ENCODE measurements at places on chromosomes 6 and 20.

DNA sequence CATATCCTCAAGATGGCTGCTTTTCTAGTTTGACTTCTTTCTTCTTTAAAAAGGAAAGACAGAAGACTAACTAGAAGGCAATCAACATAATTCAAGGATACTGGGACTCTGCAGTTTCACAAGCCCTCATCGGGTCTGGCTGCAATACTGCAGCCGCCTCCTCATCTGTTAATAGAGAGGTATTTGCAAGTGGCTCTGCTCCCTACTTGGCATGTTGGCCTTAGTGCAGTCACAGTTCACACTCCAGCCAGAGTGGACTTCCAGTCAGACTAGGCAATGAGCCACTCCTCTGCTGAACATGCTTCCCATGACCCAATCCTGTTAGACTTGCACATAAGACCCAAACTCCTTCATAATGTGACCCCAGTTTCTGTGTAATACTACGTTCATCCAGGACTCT lies 141.9 kb upstream of the ENPP5 start:
- DNase-seq, result no peak

DNA sequence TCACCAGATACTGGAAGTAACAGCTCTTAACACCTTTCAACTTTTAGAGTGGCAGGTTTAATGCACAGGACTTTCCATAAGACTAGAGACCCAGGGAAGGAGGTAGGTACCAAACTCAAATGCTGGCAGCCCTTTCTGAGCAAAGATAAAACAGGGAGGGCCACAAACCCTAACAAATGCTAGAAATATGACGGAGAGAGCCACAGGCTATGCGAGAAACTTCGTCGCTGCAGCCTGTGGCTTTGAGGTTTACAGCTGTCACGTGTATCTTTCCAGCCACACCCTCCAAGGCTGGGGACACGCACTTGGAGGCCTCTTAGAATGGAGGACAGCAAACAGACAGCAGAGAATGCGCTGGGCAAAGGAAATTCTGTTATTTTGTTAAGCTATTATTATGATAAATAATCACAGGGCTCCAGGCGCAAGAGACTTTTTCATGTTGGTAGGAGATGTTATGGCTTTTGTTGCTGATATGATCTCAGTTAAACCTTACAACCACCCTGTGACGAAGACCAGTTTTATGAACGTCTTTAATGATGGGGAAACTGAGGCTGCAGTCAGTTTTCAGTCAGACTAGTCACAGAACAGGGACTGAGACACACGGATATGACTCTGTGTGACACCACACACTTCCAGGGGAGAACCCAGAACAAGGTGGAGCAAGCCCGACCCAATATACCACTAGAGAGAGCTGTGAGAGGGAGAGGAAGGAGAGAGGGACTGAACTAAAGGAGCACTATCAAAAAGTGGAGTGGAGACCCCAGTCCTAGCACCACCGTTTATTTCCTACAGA lies 2.0 kb downstream of the TRAM2 start:
- DNase-seq, result peak; percentile 54

- DNase-seq, result no peak
These were observed 151.8 kb downstream of the ZFP64 start for GRCh38 chr20:52039790-52040189.

DNA sequence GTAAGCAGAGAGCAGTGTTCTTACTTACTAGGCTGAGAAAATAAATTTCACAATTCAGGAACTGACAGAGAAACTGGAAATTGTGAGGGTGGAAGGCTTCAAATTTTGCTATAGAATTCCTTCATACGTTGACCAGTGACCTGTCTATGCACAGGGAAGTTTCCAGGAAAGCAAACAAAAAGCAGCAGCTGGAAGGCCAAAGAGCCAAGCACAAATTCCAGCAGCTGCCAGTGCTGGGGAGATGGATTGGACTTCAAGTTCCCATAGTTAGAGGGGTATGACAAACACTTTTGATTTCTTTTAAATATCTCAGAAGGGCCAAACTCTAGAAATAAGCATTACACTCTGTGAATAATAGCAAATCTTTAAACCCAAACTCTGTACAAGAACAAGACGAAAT lies 299.1 kb upstream of the KCNQ5 start:
- no peak for DNase-seq

- no peak for DNase-seq
These were observed 44.3 kb upstream of the IRF4 start for GRCh38 chr6:347232-347631.

DNA sequence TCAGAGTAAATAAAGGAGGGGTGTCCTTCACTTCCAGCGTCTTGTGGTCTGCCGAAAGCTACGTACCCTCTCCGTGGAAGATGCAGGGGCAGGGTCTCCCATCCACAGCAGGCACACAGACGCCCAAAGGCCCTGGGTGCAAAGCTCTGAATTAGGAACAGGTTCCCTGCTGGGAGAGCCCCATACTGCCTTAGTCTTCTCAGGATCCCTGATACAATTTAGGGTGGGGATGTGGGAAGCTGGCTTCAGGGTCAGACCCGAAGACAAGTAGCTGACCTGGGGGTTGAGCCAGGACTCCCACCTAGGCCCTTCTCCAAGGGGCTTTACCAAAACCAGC lies 74.1 kb downstream of the TTLL2 start:
- no peak for DNase-seq

DNA sequence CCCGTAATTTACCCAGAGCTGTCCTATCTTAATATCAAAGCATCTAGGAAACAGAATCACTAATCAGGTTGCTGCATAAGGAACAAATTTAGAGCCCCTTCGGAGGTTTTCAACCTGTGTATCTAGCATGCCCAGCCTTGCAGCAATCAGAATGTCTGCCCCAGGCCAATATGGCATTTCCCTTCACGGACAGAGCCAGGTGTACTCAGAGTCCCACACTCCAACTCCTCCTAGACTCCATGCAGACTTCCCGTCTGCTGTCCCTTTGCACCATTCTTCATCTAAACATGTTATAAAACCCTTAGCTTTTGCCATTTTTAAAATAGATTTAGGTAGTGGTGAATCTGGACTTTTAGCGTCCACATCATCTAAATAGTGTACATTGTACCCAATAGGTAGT lies 61.0 kb downstream of the ZHX3 start:
- DNase-seq, result no peak

DNA sequence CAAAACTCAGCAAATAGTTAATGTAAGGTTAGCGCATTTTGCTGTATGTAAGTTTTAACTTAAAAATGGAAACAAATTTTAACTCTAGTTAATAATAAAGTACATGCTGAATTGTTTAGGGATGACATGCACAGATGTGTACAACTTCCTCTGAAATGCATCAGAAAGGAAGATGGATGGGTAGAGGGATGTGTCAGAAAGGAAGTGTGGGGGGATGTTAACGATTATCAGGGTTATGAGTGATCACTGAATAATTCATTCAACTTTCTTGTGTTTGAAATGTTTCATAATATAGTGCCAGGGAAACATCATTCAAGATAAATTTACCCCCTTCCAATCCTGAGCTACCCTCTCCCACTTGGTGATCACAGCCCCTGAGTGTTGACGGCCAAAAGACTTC lies 87.6 kb downstream of the FOXA2 start:
- no peak for DNase-seq

GRCh38 chr6:32168807-32169591 lies 4.6 kb downstream of the EGFL8 start:
- no peak for DNase-seq

DNA sequence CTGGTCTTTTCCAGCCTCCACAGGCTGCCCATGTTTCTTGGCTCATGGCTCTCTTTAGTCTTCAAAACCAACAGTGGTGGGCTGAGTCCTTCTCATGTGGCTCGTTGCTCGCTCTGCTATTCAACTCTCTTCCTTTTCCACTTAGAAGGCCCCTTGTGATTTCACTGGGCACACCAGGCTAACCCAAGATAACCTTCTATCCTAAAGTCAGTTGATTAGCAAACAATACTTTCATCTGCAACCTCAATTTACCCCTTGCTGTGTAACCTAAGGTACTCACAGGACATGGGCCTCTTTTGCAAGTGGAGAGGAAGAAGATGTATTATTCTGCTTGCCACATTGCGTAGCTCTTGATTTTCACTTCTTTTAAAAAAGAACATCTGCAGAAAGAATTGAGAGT lies 79.6 kb downstream of the UTRN start:
- DNase-seq, result no peak

GRCh38 chr6:22892452-22892851 lies 323.1 kb downstream of the HDGFL1 start:
- DNase-seq, result no peak

DNA sequence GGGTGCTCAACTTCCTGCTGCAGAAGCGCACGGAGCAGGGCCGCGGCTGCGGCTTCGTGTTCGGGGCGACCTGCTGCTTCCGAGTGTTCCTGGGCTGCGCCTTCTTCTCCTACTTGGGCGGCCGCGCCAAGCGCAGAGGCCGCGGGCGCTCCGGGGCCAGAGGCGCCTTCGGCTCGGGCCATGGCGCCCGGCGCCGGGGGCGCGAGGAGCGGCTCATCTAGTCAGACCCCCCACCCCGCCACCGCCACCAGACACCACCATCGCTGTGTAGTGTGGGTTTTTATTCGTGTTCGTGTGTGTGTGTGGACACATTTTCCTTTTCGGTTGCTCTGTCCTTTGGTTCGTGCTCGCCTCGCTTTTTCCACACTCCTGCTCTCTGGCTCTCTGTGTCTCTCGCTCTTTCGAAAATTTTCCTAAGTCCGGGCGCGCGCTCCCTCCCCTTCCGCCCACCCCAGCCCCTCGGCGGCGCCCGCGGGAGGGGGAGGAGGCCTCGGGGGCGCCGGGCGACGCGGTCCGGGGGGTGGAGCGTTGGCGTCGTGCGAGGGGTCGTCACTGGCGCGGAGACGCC lies 38.1 kb downstream of the GNAS start:
- peak; percentile 65 for DNase-seq

GRCh38 chr6:36289281-36289878 lies 19.5 kb downstream of the PNPLA1 start:
- no peak for DNase-seq

- DNase-seq, result peak; percentile 6
These were observed 366.7 kb downstream of the SYNE1 start for GRCh38 chr6:152270301-152270925.

DNA sequence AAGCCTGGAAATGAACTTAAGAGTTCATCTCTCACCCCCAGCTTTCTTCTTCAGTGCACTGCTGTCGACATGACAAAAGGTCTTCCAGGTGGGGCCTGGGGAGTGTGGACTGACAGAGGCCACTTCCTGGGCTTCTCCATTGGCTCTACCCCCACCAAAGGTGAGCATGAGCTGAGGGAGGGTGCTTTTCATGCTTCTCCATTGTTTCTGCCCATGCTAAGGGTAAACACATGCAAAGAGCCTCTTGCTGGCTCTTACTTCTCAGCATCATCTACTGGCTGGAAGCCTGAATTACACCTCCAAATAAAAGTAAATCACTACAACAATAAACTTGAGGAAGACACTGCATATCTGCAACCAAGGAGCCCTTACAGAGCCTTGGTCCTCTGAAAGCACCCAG lies 227.2 kb downstream of the EPM2A start:
- DNase-seq, result no peak

- no peak for DNase-seq
These were observed 38.0 kb downstream of the EZR start for GRCh38 chr6:158780988-158781691.

DNA sequence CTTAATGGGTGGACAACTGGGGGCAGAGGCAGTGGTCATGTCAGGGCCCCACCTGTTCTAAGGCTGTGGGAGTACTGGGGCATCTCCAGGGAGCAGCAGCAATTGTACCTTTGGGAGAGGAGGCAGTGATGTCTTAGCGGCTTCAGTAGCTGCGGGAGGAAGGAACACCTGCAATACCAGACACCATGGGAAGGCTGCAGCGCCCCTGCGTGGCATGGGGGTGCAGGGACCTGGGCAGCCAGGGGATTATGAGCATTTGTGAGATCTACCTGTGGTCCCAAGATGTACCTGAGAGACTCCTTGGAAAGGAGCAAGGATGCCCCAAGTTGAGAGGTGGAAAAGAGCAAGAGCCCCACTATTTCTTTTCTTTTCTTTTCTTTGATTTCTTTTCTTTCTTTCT lies 112.1 kb upstream of the GPR6 start:
- DNase-seq, result no peak

- no peak for DNase-seq
These were observed 51.3 kb downstream of the DAAM2 start for GRCh38 chr6:39843305-39844020.

GRCh38 chr20:53425481-53425880 lies 168.2 kb downstream of the ZNF217 start:
- DNase-seq, result no peak

DNA sequence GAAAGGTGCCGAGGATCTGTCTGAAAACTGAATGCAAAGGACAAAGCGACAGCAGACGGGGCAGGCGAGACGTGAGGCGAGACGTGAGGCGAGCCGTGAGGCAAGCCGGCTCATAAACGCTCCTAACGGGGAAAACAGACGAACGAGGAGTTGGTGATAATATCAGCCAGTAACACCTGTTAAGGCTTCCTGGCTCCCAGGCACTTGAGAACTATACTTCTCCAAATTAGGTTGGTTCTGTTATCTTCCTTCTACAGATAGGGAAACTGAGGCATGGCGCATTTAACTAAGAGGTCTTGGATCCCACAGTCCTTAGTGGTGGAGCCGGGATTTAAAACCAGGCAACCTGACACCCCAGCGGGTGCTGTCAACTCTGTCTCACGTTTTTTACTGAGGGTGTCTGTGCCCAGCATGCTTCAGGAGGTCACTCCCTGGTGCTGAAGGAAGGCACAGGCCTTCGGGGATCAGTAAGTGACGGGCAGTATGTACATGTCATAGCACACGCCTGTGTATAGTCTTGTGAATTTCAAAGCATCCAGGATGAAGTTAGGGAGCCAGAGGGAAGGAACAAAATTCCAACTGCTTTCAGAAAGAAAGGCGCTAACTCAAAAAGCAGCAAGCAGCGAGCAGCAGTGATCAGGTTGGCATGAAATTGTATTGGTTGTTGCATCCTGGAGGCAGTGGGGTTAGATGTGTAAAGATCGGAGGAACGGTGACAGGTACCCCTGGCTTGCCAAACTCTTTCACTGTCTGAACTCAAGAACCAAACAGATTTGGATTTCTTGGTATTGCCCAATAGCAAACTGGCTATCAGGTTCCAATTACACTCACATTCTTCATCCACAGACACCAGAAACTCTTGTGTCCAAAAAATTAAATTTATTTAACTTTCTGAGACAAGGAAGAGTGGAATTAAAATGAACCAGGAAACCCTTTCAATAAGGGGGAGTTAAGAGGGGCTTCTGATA lies 318.7 kb downstream of the THBS2 start:
- no peak for DNase-seq

DNA sequence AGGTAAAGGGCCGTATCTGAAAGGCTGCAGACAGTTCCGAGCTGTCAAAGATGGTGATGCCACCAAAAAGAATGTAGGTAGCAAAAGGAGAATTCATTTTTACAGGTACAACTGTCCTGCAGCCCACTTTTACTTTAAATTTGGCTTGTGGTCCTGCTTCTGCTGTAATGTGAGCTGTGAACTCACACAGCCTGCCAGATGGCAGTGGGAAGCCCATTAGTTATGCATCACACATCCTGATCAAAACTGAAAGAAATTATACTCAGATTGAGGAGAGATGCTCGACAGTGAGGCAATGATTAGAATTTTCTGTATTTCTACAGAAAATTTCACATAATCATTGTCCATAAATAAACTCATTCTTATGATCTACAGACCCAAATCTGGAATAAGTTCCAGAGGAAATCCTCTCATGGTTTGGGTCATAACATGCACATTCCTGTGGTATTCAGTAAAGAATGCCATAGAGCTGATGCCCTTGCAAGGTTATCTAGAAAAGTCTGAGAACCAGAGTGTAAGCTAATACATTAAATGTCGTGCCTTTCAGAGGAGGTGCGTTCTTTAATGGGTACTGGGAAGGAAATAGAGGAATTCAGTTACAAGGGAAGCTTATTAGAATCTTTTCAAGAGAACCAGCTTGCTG lies 23.9 kb upstream of the E2F3 start:
- DNase-seq, result no peak

Measured in activated CD4-positive, alpha-beta T cell treated with anti-CD3 and anti-CD28 coated beads, Interleukin-2, Interleukin-4, amounts not matched to agents 100 ng/mL and 50 ng/mL, durations not matched to agents 16 hours and 8 hours (primary cell).